Suppressor macrophage (primary cell): ENCODE measurements at places on chromosomes 1 and 21.
A peak's percentile ranks its signal among the peaks of the same experiment; 100 is the strongest.

DNA sequence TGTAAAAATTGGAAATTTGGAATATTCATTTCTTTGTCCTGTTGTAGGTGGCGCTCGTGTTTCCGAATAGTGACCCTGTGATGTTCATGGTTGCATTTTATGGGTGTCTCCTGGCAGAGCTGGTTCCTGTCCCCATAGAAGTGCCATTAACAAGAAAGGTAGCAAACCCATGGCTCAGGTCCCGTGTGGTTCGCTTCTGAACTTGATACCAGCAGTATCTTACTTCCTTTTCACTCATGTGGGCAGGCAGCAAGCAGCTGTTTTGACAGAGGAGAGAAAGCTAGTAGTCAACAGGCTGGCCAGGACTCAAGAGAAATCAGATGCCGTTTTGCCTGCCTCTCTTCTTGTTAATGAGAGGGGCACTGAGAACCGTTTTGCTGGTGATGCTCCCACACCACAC lies 72.8 kb downstream of the S100B start:
- DNase-seq, result no peak

- no peak for DNase-seq
Measured at GRCh38 chr1:229669333-229669732, 43.3 kb downstream of the URB2 start.

DNA sequence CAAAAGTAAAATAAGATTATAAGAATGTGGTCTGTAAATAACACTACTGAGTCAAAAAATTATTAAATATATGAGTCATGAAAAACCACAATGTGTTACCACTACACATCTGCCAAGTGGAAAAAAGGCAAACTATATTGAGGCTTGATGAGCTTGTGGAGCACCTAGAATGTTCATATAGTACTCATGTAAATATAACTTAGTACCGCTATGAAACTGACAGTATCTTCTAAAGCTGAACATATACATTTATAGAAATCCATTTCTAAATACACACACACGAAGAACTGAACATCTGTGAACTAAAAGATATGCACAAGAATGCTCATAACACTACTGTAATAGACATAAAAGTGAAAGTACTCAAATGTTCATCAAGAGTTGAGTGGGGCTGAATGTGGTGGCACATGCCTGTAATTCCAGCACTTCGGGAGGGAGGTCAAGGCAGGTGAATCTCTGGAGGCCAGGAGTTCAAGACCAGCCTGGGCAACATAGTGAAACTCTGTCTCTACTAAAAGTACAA lies 18.5 kb upstream of the GBP3 start:
- no peak for DNase-seq

- DNase-seq, result no peak
Measured at GRCh38 chr1:113231866-113232265, 158.4 kb upstream of the MAGI3 start.

- DNase-seq, result no peak
Measured at GRCh38 chr1:67888216-67889106, 55.2 kb upstream of the GNG12 start.

- DNase-seq, result no peak
Measured at GRCh38 chr1:171438441-171438840, 46.9 kb upstream of the PRRC2C start.

GRCh38 chr1:21325731-21326387 lies 35.6 kb upstream of the ECE1 start:
- no peak for DNase-seq

DNA sequence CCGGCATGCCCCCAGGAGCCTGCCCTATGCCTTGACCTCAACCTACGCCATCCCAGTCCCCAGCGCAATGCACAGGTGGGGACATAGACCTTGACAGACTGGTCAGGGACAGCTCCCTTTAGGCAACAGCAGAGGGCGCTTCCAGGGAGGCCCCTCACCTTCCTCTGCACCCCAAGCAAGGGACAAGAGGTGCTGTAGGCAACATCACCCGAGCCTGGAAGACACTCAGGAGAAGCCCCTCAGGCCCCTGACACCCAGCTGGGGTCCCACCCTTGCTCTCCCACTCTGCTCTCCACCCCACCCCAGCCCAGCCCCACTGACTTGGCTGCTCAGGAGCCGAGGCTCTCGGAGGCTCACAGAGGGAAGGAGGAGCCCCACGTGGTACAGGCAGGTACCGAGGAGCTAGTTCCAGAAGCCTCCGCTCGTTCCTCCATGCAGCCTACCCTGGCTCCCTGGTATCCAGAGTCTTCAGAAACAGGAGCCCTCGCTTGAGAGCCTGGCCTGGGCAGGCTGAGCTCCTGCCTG lies 2.4 kb upstream of the WNT3A start:
- peak; percentile 31 for DNase-seq

GRCh38 chr1:3743421-3743820 lies 8.8 kb upstream of the CCDC27 start:
- DNase-seq, result no peak

- peak; percentile 2 for DNase-seq
Measured at GRCh38 chr1:192639607-192640368, 3.8 kb downstream of the RGS13 start.
